ENCODE measurements at places on chromosomes 11 and 22.

DNA sequence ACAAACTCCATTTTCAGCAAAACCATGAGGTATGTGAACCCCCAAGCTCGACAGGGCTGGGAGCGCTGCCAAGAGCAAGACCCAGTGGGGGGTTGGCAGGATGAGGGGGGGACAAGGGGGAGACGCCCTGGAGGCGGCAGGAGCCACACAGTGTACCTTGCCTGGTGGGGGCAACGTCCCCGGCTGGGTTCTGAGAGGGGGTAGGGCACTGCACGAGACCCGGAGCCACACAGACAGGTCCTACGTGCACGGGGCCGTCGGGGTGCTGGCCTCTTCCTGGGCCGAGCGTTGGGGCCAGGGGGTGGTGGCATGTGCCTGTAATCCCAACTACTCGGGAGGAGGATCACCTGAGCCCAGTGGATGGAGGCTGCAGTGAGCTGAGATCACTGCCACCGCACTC lies 28.8 kb downstream of the TBX1 start:
- DNase-seq, result no peak

GRCh38 chr11:113464416-113464815 lies 10.8 kb downstream of the DRD2 start:
- DNase-seq, result no peak

DNA sequence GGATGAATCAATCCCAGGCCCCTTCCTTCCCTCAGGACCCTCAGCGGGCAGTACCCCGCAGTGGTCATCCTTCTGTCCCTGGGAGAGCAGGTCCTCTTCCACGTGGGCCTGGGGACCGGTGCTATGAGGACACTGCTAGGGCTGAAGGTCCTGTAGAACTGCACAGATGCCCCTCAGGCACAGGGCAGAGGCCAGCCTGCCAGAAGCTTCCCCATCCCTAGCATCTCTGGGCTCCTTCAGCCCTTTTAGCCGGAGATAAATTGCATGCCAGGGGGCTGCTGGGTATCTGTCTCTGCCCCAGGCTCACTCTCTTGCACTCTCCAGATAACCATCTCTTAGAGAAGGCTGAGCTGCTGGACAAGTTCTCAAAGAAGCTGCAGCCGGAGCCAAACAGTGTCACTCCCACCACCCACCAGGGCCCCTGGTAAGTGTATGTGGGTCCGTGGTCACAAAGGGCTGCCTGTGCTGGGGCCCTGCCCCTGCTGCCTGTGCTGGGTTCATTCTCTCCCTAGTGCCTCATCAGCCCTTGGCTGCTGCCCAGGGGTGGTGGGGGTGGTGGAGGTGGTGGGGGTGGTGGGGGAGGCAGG lies 2.3 kb downstream of the ATG16L2 start:
- no peak for DNase-seq

- DNase-seq, result no peak
These were observed 20.0 kb upstream of the ADA2 start for GRCh38 chr22:17239156-17239701.

DNA sequence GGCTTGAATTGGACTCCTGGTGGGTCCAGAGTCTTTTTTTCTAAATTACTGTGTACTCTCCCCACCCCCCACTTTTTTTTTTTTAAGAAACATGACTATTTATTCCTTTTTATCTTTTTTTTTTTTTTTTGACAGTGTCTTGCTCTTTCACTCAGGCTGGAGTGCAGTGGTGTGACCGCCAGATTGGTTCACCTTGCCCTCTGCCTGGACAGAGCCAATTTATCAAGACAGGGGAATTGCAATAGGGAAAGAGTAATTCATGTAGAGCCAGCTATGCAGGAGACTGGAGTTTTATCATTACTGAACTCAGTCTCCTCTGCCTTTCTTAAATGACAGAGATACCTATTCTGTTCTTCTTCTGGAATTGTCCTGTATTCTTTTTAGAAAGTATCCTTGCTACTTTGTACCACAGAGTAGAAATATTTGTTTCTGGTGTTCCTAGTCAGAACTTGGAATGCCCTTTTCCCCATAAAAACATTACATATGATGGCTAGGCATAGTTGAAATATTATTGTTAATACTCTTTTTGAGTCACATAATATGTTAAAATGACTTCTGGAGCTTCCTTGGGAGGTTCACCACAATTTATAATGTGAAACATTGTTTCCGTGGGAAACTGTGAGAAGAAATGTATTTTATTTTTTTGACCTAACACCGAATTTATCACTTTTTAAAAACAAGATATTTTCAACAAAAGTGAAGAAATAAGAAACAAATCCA lies 95.6 kb downstream of the UVRAG start:
- no peak for DNase-seq

DNA sequence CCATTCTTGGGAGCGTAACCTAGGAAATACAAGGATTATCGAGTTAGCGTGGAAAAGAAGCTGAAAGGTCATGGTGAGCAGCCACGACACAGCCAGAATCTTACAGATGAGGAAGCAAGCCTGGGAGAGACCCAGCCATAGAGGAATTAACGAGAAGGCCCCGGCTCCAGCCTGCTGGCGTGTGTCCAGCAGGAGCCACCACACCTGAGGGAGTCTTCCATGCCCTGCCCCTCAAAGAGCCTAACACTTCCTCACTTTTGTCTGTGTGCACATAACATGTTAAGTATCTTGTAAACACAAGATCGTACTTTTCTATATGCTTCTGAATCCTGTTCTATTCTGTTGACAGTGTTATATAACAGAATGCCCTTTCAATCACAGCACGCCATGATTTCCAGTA lies 18.1 kb downstream of the CECR2 start:
- DNase-seq, result no peak

DNA sequence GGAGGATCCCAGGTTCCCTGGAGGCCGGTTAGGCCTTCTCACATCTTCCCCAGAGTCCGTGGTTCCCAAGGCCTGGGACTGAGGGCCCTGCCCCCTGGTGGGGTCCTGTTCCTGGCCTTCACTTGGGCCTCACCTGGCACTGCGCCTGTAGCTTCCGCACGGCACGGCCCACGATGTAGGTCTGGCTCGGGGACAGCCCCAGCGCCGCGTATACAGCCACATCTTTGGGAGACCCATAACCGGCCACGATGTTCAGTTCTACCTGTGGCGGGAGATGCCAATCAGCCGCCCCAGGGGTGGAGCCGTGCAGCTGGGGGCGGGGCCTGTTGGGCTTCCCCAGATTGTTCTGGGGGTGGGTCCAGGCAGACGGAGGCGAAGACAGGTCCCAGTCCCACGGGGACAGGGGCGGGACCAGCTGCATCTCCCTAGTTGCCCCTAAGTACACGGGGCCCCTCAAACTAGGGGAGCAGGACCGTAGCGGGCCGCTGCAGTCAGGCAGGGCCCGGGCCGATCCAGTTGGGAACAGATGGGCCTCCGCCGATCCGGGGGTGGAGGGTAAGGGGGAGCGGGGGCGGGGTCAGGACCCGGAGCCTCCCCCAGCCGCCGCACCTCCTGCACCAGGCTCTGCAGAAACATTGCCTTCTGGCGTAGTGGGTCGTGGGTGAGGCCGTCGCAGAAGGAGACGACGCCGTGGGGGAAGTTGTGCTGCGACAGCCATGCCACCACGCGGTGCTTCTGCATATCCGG lies 10.1 kb downstream of the AIP start:
- DNase-seq, result no peak

DNA sequence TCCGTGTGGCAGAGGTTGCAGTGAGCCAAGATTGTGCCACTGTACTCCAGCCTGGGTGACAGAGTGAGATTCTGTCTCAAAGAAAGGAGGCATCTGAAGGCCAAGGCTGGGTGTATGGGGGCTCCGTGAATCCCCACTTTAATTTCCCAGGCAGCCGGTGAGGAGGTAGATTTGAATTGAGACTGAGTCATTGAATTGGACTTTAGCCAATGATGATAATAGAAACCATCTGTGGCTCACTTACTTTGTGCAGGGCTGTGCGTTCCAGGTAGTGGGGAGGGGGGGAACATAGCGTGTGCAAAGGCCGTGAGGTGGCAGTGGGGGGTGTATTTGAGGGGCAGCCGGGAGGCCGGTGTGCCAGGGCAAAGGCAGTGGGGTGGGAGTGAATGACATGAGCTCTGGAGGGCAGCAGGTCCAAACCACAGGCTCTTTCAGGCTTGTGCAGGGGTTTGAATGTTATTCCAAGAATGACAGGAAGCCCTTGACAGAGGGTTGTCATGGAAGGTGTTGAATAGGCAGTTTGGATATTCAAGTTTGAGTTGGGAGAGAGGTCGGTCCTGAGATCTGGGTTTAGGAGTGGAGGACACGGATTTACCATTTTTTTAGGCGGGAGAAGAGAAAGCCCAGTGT lies 6.1 kb downstream of the ARHGAP8 start:
- DNase-seq, result peak; percentile 25

DNA sequence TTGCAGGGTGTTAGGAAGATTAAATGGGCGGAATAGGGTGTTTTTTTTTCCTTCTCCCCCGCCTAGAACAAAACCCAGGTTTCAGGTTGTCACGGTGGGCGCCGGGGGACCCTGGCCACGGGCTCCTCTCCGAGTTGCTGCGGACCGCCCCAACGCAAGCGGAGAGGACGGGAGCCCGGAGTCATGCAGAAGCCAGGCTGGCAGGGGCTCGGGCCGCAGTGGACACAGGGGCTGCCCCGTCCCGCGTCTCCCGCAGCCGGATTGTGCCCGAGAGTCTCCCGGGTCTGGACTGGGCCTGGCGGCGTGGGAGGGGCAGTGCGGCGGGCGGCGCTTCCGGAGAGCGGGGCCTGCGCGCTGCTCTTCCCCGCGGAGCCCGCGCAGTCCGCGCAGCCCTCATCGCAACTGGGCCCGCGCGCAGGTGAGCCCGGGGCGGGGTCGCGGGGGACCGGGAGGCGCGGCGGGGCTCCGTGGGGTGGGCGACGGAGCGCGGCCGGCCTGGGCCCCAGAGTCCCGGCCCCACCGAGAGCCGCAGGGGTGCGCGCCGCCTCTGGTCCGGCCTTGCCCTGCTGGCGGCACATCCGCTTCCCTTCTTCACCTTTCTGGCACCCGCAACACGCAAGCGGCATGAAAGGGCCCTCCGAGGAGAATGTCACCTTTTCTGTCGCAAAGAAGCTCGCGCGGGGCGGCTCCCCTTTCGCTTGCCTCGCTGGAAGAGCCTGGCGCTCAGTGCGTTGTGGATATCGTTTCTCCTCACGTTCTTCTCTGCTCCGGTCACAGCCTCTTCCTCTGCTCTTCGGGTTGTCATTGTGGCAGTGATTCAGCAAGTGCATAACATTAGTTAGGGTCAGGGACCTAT lies at the start of gene TIRAP:
TIRAP (plus strand) TSS at position 358 of the 856 bp plus-strand sequence. CDS start 7,802 bp downstream, outside the sequence.
- DNase-seq, result no peak

DNA sequence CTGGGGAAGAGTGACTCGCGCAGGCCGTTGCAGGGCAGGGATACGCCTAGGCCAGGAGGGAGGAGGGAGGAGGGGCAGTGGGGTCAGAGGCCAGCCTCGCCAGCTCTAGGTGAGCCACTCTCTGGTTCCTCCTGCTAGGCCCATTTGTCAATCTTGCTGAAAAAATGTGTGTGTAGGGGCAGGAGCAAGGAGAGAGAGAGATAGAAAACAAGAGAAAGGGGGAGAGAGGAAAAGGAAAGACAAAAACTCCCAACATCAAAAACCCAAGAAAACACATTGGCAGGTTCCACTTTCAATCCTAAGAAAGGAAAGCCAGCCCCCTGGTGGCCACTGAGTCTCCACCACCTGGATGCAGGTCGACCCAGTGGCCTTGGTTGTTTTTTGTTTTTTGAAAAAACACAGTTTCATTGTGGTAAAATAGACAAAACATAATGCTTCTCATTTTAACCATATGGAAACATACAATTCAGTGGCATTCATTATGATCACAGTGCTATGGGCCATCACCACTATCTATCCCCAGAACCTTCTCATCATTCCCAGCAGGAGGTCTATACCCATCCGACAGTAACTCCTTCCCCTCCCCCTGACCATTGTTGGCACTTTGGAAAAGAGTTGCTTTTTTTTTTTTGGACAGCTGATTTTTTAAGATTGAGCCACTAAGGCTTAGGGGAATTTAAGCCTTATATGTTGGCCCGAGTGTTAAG lies 10.9 kb downstream of the OMP start:
- DNase-seq, result no peak

GRCh38 chr11:123405123-123405592 lies 24.9 kb upstream of the GRAMD1B start:
- DNase-seq, result no peak
